ENCODE measurements at places on chromosomes 11 and 22. TPM values are rescaled to one million over a fixed set of nuclear protein-coding genes. Genes with fewer than 3 reads are reported as not detected.

- DNase-seq: no peak
Observed at GRCh38 chr11:105265845-105266244, 126.3 kb upstream of the CARD18 start.

GRCh38 chr11:94513091-94513490, 830 bp downstream of the C11orf97 start:
- DNase-seq: no peak

Gene EI24
- total RNA-seq: 140 TPM

DNA sequence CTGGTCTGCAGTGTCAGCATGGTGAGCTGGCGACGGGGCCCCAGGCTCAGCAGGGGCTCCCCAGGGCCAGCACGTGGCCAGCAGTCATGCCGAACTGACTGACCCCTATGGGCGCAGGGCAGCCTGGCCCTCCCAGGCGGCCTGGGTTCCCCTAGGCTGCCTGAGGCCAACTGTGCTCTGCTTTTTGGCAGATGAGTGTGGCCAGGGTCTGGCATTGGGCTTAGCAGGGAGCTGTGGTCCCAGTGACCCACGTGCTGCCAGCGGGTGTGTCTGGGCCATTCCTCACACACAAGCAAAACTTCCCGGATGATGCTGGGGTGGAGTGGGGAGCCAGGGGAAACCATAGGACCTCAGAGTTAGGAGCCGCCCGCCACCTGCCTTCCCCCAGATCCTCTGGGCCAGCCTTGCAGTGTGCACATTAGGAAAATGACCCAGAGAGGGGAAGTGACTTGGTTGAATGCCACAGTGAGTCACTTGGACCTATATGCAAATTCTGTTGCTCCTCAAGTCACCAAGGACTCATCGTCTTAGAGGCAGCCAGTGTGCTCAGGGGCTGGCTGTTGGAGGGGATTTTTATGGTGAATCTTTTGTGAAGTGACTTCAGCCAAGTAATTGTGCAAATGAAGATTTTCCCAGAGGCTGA, 6.5 kb downstream of the ADORA2A start:
- DNase-seq: no peak

DNA sequence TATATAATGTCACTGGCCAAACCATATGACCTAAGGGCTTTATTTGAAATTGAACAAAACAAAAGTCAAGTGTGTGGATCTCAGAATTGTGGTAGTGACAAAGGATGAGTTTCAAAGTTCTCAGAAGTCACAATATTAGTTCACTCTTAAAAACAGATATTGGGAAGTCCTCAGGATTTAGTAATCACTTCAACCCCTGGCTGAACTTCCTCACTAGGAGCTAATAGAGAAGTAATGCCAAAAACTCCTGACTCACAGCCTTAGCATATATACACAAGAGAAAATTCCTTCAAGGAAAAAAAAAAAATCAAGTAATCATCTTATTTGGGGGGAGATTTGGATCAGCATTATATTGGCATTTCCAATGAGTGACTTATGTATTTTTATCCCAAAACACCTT, 75.6 kb upstream of the APOA1 start:
- DNase-seq: no peak

Gene HTR3B
- not detected for total RNA-seq

Gene SLC22A8
- not detected for total RNA-seq

Gene KRTAP5-8
- total RNA-seq: not detected

Gene SPON1
- 1.4 TPM for total RNA-seq

GRCh38 chr22:23575601-23576000, 4.5 kb downstream of the IGLL1 start:
- DNase-seq: no peak

DNA sequence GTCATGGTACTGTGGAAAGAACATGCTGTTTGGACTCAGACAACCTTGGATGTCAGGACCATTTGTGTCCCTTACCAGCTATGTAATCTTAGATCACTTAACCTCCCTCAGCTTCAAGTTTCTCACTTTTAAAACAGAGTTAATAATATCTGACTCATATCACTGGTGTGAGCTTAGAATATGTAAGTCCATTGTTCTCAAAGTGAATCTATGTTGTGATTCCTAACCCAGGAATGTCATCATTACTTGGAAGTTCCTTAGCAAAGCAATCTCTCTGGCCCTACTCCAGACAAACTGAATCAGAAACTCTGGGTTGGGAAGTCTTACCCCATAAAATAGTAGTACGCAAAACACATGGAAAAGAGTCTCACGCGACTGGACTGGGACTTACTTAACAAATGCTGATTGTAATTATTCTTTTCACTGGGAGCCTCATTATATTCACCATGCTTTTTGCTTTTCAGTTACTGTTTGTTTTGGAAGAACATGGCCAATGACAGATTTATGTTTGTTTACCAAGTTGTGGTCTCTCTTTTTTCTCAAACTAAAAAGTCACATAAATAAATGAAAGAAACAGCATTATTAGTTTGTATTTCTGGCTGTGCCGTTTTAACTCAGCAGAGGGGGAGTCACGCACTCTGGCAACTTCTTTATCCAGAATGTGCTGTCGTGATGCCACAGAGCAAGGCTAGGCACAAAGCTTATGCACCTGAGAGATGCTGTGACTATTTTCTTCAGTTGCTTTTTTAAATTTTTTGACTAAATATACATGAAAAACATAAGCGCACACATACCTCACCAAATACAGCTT, 217.7 kb upstream of the CTSC start:
- DNase-seq: no peak

GRCh38 chr11:96084610-96085318, 160.9 kb upstream of the MTMR2 start:
- DNase-seq: no peak

DNA sequence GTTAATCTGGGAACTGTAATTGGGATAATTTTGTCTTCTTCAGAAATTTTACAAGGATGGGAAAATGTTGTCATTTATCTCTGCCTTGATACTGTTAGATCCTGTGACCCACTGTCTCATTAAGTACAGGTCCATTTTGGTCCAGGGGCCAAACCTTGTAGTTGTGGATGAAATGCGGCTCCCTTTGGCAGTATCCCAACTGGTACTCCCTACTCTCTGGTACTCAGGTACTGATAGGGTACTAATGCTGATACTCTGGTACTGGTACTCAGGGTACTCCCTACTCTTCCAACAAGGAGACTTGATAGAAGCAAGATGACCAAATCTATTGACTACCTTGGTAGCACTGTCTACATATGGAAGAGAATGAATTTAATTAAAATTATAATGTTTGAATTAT, 97.9 kb downstream of the GRAMD1B start:
- DNase-seq: no peak

Gene EP300
- total RNA-seq: 31.0 TPM

Gene CD3E
- total RNA-seq: 0.71 TPM

DNA sequence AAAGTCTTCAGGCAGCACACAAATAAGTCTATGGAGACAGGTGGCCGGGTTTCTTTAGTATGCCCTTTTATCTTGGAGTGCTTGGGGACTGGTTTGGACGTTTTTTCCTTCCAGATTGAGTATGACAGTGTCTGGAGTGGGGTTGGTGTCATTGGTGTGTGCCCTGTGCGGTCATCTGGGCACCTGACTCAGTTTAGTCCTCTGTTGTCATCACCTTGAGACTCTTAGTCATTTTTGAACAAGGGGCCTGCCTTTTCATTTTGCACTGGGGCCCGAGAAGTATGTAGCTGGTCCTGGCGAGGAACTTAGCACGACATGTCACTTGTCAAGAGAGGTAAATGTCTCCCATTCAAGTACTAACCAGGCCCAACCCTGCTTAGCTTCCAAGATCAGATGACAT, 27.2 kb upstream of the MYO18B start:
- DNase-seq: no peak

Gene FGF19
- not detected for total RNA-seq

DNA sequence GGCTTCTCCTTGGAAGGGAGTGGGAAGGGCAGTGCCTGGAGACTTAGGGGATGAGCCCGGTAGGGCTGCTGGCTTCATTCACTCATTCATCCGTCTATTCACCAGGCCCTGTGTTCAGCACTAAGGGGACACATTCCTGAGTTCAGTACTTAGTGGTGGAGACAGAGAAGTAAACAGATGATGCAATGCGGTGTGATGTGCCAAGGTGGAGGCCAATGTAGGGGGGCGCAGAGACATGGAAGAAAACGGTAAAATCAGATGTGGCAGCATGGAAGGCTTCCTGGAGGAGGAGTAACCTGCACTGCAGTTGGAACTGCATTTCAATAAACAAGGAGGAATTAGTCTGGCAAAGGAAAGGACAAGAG, 21.3 kb downstream of the GRIK4 start:
- DNase-seq: no peak

Gene MS4A14
- 1.3 TPM for total RNA-seq

DNA sequence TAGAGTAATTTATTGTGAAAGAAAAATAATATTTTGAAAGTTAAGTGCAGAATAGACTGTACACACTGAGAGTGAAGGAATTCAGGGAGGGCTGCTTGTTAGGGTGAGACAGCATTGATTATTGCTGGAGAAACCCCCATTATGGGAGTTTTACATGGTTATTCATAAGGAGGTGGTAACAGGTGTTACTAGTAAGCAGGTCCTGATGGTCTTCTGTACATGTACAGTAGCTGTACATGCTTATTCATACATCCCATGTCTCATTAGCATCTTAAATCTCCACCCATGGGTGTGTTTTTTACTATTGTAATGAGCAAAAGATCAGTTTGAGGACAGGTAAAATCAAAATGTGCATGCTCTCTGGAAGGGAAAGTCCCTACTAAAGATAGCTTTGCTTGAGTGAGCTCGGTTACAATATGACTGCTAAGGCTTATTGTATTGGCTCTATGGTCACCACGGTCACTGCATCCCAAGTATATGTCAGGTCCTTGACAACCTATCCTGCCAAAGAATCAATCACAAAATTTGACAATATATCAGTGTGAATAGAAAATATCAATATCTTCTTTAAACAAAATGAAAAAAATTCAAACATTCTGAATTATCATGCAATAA, 6.2 kb downstream of the KDM4F start:
- DNase-seq: no peak

Gene ALDH3B1
- total RNA-seq: 2.6 TPM

DNA sequence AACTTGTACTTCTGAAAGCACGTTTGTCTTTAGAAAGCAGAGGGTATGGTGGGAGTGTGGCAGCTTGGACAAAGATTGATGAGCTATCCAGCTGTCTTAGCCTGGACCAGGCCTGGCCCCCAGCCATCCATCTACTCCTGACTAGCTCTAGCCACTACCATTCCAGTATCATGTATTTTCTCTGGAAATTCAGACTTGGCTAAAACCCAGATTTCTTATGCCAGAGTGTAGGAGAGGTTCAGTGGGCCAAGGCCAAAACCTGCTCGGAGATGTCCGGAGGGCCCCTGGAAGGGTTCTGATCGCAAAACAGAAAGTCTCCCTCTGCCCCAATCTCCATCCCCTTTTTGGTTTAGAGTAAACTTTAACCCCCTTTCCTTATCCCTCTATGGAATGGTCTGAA, 24.8 kb upstream of the MTCH2 start:
- DNase-seq: no peak

GRCh38 chr11:65615950-65616574, 486 bp downstream of the PCNX3 start:
- no peak for DNase-seq

DNA sequence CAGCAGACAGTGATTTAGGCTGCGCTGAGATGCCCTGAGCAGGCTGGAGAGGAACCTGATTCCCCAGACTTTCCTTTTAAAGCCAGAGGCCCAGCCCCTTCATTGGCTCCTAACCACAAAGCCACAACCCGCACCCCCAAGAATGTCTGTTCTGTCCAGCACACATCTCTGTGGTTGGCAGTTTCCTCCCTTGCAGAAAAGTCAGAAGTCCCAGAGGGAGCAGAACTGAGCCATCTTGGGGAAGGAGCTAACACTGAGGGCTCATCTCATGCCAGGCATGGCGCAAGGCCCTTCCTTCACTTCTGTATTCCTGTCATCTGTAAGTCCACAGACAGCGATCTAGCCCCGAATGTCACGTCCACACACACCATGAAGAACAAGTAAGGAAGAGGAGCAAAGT, 97.1 kb upstream of the SYT13 start:
- DNase-seq: no peak

DNA sequence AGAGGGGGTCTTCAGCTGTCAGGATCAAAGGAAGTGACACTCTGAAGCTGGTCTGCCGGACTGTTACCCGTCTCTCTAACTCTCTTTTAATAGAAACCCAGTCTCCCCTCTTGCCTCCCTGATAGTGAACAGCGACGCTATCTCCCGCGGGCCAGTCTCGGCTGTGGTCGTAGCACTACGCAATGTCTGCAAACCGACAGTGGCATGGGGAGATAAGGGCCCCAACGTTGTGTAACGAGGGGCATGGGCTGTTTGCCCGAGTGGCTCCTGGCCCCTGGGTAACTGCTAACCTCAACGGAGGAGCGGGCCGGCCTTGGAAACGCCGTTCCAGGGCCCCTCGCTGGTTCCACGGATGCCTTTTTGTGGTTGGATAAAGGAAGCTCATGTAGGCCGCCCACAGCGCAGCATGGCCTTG, 23.3 kb downstream of the ZBTB16 start:
- DNase-seq: no peak

DNA sequence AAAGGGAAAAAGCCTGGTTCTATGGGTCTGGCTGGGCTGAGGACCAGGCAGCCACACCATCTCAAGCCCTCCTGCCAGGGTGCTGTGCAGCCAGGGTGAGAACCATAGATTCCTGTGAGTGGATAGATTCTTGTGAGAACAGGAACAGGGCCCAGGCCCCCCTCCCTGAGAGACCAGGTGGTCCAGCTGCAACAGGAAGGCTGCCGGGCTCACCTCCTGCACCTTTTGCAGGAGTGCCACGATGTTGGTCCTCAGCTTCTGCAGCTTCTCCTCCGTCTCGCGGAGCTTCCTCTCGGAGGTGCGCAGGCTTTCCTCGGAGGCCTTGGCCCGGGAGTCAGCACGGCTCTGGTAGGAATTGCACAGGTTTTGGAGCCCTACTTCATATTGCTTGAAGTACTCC, 40.8 kb downstream of the MORC2 start:
- no peak for DNase-seq

DNA sequence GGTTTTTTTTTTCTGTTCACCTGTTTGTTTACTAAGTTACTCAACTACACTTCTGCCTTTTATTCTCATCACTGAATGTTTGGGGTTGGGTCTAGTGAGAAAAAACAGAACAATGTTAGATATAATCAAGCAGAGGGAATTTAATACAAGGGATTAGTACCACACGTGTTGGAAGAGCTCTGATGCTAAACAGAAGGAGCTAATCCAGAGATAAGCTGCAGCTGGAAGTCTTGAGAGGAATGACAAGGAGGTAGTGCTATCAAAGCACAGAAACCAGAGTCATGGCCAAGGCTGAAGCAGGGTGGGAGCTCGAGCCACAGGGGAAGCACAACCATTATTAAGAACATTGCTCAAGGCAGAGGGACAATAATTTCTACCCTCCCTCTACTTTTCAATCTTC, 604.1 kb upstream of the ANO5 start:
- no peak for DNase-seq

Gene RASL10A
- 0.61 TPM for total RNA-seq

Gene GRK3
- total RNA-seq: 1.8 TPM

Gene INS
- not detected for total RNA-seq

GRCh38 chr22:33792832-33793231, 127.4 kb downstream of the LARGE1 start:
- DNase-seq: no peak

Gene IL10RA
- 3.4 TPM for total RNA-seq

Gene PHF21B
- 0.44 TPM for total RNA-seq

- DNase-seq: no peak
Observed at GRCh38 chr11:132312701-132313111, 942.3 kb downstream of the NTM start.
